ENCODE measurements at places on chromosomes 2 and 18.

- no peak for DNase-seq
Observed at GRCh38 chr18:64528646-64529045, 379.8 kb upstream of the LINC00305 start.

DNA sequence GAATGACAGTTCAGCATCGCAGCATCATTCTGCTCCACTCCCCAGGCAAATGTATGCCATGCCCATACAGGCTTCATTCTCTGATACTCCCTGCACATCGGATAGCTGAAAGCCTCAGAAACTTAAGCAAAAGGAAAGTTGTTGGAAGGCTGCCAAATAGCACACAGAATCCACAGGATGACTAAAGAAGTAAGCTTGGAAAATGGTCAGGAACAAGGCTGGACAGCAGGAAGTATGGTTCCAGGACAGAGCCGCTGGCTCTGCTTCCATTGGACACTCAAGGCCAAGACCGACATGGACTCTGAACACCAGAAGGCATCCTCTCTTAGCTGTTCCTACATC, 256.5 kb downstream of the CDH20 start:
- DNase-seq, result peak; percentile 77

DNA sequence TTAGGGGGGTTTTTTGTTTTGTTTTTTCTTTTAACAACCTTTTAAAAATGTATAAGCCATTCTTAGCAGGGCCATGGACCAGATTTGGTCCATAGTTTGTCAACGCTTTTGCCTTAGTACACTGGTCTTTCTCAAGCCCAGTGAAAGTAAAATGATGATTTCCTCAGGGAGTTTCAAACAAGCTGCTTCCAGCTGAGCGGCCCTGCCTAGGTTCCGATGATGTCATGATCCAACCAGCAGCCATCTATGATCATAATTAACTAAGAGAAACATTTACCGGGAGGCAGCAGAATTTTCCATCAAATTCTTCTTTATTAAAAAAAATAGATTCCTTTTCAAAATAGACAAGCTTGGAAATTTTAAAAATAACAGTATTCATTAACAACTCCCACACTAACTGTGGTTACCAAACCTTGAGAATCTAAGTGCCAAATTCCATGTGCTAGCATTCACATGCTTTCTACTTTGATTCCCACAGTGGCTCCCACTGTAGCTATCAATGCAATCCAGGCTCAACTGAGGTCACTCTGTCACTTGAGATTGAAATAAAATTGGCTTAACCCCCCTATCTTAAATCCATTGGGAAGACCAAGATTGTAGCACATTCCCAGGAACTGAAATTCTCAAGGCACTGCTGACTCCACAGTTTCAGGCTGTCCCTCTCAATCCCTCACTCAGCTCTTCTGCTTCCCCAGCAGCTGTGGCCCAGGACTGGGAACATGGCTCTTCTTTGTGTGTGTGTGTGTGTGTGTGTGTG, 148.9 kb downstream of the RNF152 start:
- peak; percentile 52 for DNase-seq

GRCh38 chr18:76805221-76805620, 17.1 kb upstream of the ZNF236 start:
- DNase-seq, result peak; percentile 39

DNA sequence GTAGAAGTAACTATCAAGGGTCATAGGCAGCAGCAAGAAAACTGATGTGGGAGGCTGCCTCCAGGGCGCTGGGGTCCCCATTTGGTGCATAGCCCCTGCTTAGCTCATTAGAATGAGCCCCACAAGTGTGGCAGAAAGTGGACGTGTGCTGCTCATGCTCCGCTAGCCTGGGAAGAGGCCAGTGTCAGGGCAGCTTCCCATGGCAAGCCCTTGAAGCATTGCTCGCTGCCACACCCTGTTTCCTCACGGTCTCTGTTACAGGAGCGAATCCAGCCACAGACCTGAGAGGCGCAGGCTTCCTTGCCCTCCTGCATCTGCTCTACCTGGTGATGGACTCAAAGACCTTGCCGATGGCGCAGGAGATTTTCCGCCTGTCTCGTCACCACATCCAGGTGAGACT, 22.5 kb downstream of the ELMOD3 start:
- DNase-seq, result no peak

DNA sequence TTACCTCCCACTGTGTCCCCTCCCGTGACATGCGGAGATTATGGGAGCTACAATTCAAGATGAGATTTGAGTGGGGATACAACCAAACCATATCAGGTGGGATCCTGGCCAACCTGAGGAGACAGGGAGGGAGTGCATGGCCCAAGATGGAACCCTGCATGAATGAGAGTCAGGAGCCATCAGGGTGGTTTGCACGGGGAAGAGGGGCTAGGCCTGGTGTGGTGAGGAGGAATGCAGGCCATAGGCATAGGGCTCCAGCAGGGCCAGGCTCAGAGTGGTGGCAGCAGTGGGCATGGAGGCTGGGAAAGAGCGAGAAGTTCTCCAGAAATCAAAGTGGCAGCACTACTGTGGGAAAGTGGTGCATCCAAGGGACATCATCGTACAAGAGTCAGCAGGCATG, 74.0 kb upstream of the BCL2L11 start:
- DNase-seq, result no peak

DNA sequence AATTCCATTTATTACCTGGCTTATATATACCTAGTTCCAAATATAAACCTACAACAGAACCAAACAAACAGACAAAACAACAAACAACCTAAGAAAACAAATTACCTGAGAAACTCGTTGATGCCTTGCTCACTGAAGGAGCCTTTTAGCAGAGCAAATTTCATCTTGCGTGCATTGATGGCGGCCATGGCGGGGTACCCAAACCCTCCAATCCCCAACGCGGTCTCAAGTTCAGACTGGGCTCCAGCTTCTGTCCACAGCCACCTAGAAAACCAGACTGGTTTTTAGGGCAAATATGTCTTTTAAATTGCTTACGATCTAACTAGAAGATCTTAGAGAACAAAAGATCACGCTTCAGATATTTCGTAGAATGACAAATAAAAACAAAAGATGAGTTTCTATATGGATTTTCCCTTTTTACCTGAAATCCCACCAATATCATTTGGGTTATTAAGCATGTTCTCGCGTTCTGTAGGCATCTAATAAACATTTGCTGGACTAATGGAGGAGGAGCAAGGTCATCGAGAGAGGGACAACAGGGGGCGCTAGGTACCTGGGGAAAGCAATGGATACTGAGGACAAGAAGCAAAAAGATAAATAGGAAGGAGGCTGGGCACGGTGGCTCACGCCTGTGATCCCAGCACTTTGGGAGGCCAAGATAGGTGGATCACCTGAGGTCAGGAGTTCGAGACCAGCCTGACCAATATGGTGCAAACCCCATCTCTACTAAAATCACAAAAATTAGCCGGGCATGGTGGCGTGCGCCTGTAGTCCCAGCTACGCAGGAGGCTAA, 25.2 kb downstream of the PDIA6 start:
- no peak for DNase-seq

DNA sequence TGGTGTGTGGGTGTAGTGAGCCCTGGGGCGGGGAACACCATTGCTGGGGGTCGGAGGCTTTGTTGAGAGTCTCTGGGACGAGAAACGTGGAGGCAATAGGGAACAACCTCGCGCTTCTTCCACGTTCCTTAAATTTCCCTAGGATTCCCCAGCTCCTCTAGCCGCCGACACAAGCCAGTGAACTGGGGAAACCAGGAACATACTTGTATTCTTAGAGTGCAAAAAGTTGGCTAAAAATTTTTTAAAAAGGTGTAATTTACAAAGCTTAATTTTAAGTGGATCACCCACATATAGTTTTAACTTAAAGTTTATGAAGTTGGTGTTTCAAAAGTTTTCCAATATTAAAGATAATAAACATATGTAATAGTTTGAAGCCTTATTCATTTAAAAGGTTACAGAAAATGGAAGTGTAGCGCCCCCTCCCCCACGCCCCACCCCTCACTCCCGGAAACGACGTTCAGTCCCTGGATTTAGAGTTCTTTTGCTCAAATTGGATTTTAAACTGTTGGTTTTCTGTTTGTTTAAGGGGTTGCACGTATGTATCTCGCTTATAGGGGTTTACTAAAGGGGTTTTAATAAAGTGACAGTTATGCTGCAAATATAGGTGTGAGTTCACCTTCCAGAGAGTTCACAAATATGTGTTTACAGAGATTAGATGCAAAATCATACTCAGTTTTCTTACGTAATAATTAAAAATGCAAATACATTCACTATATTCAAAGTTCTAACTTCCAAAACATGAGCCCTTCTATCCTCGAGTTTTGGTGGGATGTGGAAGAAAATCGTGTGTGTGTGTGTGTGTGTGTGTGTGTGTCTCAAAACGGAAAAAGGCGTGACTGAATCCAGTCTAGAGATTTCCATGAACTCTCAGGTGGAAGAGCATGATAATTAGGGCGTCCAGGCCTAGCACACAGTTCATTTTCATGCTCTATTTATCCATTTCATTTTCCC, 872 bp downstream of the DSG2 start:
- DNase-seq, result peak; percentile 19

DNA sequence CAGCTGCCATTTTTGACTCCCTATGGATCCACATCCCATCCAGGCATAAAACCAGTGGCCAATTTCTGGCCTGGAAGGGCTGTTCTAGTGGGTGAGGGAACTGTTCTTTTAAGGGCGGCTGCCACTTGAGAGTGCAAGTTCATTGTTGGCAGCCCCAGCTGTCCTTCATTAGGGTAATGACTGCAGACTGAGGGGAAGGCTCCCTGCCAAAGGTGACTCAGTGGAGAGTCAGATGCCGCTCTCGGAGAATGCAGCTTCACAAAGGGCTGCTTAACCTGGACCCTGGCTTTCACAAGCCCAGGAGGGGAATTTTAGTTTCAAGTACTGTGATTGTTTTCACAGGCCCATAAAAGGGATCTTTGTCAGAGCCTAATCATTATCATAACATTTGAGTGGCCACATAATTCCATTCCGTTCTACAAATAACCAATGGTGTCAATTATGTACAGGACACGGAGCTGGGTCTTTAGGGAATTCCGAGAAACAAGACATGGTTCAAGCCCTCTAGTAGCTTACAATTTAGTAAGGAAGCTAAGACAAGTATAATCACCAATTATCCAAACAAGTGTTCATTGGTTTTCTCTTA, 235.7 kb downstream of the CDCA7 start:
- peak; percentile 98 for DNase-seq

- no peak for DNase-seq
Observed at GRCh38 chr18:21912339-21913239, 172.0 kb downstream of the MIB1 start.

DNA sequence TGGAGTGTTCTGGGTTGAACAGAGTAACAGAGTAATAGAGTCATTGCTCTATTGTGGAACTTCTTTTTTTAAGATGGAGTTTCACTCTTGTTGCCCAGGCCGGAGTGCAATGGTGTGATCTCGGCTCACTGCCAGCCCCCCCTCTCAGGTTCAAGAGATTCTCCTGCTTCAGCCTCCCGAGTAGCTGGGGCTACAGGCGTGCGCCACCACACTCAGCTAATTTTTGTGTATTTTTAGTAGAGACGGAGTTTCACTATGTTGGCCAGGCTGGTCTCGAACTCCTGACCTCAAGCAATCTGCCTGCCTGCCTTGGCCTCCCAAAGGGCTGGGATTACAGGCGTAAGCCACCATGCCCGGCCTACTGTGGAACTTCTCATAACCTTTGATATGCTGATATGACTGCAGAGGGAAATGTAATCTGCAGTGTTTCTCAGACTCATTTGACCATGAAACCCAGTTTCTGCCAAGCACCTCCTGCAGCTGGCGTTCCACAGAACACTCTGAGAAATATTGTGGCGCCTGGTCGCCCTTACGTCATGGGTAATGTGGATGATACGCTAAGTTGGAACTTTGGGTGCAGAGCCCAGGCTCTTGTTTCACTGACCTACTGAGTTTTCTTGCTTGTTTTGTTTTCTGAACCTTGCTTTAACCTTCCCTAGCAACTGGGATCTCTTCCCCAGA, 213.8 kb downstream of the BCL2 start:
- DNase-seq, result no peak

- no peak for DNase-seq
Observed at GRCh38 chr2:174076040-174076439, 110.9 kb upstream of the SP3 start.

DNA sequence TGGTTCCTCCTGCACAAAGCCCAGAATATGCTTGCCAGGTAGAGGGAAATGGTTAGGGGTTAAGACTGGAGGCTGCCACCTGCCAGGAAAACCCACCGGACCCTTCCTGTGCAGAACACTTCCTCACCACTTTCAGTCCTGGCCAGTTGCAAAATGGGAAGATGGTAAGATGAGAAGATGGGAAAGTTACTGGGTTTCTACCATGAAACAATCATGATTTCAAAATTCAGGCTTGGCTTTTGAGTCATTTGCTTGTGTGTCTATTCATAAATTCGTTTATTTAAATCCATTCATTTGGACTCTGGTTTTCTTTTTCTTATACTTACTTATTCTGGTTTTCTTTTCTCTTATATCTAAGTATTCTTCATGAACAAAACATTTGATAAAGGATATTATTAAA, 7.2 kb downstream of the BMP10 start:
- DNase-seq, result no peak

- DNase-seq, result no peak
Observed at GRCh38 chr18:21184396-21184996, 57.5 kb upstream of the GREB1L start.

DNA sequence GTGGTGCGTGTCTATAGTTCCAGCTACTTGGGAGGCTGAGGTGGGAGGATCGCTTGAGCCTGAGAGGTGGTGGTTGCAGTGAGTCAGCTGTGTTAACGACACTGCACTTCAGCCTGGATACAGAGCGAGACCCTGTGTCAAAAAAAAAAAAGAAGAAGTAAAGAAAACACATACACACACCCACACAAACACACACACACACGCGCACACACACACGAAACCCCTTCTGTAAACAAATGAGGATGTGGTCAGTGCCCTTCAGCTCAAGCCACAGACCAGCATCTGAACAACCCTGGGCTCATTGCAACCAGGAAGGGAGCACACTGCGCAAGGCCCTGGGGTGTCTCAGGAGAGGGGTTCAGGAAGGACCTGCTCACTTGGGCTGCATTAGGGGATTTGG, 47.9 kb upstream of the KCNF1 start:
- DNase-seq, result no peak

DNA sequence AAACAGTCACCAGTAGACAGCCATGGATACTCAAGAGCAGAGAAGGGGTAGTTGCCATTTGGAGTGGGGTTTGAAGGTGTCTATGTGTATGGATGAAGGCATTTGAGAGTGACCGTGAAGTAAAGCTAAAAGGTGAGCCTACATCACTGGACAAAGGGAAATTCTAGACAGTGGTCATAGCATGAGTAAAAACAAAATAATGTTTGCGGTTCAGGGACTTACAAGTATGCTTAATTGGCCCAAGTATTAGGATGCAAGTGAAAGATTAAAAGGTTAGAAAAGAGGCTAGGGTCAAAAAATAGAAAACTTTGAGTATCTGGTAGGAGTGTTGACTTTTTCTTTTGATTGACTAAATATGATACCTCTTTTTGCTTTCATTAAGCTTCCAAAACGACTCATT, 238.1 kb upstream of the SLC8A1 start:
- no peak for DNase-seq

- no peak for DNase-seq
Observed at GRCh38 chr2:59044736-59045135, 803.6 kb upstream of the FANCL start.

Data from astrocyte of the spinal cord (primary cell).